ENCODE measurements at places on chromosomes 11 and 22.
A peak's percentile ranks its signal among the peaks of the same experiment; 100 is the strongest.

DNA sequence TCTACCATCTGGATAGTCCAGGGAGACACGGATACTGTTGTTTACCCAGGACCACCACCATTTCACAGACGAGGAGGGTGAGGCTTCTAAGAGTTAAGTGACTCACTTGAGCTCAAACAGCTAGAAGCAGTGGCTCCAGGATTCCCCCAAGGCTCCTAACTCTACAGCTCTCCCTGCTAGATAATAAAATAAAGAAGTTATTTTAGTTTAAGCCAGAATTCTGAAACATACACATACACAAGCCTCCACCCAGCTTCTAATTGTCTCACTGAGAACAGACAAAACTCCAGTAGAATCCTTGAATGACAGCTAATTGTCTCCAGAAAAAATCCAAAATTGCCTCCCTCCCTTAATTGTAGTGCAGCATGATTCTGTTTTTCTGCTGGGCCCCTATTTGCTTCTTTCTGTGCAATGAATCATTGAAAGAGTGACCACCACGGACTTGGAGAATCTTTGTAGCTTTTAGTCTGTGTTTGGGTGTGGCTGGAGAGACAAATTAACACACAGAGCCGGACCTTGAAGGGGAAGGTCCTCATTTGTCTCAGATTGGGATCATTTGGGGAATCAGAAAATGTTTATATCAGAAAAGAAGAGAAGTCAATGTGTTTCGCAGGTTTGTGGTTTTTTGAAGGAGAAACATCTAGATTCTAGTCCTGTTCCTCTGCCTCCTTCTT, 64.9 kb downstream of the COMMD9 start:
- no peak for DNase-seq

- peak; percentile 97 for DNase-seq
Observed at GRCh38 chr11:18071098-18071705, 25.1 kb upstream of the TPH1 start.

DNA sequence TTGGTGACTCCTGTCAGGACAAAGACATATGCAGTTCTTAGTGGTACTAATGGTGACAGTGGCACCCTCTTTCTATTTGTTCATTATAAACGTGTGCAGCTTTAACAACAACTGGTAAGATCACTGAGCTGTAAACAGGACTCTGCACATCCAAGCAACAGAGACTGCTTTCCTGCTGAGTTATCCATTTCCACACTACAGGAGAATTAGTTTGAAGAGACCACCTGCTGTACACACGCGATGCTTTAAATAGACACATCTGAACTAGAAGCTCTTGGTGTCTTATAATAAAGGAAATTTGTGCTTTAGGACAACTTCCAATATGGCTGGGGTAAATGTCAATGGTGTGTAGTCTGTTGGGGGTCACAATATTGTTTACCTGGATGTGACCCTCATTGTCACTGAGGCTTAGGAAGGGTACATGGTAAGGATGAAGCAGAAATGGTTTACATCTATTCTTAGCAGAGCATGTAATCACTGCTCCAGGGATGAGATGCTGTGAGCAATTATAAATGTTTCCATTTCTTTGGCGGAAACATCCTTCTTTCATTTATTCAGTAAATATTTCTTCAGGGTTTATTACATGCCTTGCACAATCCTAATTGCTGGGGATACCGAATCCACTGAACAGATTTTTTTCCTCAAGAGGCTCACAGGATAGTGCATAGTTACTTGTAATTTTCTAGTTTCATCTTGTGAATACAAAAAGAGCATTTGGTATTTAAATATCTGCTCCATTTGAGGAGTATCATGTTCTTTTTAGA, 354.0 kb upstream of the CCDC90B start:
- no peak for DNase-seq

- DNase-seq = no peak
Observed at GRCh38 chr22:43343262-43343669, at the start of gene SCUBE1. Gene SCUBE1 (minus strand): TSS chr22:43343372. CDS start chr22:43343261, 111 bp downstream.

DNA sequence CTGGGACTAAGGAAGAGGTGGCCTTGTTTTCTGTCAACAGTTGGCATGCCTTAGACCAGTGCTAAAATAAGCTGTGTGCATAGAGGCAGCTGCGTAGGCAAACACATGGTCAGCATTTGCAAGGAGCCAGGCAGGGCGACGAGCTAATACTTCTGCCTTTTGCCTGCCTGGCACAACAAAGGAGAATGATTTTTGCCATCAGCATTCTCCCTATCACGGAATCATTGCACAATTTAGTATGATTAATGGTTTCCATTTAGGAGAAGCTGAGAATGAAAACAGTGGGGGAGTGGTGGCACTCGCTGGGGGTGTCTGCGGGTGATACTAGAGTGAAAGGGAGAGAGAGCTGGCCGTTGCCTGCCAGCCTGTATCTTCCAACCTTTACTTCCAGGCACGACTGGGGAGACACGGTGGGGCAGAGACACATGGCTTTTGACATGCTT, 336.0 kb downstream of the CADM1 start:
- peak; percentile 30 for DNase-seq

- no peak for DNase-seq
Observed at GRCh38 chr22:49284931-49285330, 542.7 kb downstream of the BRD1 start.

- DNase-seq = no peak
Observed at GRCh38 chr22:45246060-45246985, 5.6 kb upstream of the KIAA0930 start.

DNA sequence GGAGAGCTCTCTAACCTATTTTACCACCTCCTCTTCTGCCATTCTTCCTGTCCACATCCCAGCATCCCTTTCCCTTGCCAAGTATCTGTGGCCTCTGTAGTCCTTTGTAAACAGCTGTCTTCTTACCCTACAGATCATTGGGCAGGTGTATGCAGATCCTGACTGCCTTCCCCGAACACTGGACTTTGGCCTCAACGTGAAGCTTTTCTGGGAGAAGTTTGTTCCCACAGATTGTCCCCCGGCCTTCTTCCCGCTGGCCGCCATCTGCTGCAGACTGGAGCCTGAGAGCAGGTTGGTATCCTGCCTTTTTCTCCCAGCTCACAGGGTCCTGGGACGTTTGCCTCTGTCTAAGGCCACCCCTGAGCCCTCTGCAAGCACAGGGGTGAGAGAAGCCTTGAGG, 17.3 kb downstream of the PIK3IP1 start:
- DNase-seq = no peak

GRCh38 chr11:124611064-124611463, at the start of gene PANX3:
Gene PANX3 (plus strand): TSS chr11:124611428. CDS start chr11:124611557, 129 bp downstream.
- DNase-seq = no peak

- no peak for DNase-seq
Observed at GRCh38 chr22:30325724-30326254, 952 bp downstream of the TBC1D10A start.

- no peak for DNase-seq
Observed at GRCh38 chr11:36077886-36078685, 134.2 kb downstream of the LDLRAD3 start.

- DNase-seq = peak; percentile 90
Observed at GRCh38 chr11:115784796-115785521, 280.7 kb upstream of the CADM1 start.

- DNase-seq = no peak
Observed at GRCh38 chr11:72039856-72040401, 40.4 kb downstream of the NUMA1 start.

DNA sequence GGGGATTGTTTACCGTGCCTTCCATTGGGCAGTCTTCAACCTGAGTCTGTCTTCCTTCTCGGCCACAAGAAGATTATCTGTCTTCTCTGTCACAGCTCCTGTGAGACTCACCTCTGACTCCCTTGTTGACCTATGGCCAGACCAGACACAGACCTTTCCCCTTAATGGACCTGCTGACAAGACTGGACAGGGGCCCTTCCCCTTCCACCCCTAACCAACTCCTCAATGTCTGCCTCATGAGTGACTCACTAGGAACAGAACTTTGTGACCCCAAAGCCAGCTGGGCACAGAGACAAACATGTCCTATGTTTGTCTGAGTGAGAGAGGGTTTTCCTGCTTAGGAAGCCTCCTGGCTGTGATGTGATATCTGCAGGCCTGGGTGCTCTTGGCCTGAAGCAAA, 405.0 kb downstream of the BRD1 start:
- no peak for DNase-seq

DNA sequence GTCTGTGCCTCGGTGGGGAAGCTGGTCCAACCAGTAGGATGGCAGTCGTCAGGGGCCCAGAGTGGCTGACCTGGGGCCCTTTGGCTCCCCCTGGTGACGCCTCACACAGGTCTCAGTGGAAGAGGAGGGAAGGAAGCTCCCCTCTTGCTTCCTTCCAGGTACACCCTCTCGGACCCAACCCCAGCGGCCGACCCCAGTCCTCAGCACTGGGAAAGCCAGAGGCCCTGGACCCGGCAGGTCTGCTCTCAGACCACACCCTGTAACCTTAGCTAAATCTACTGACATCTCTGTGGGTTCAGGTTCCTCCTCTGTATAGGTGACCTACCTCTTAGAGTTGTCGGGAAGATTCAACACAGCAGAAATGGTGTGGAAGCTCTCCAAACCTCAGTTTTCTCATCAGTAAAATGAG, 3.4 kb upstream of the SCUBE1 start:
- no peak for DNase-seq

GRCh38 chr11:121029153-121029552, 5.3 kb downstream of the TBCEL start:
- DNase-seq = no peak

GRCh38 chr11:134779179-134779578, 367.1 kb upstream of the B3GAT1 start:
- no peak for DNase-seq
